Endodermal cell (in vitro differentiated cells): ENCODE measurements at places on chromosomes 1 and 21. TPM values are rescaled to one million over a fixed set of nuclear protein-coding genes. Genes with fewer than 3 reads are reported as not detected.
A peak's percentile ranks its signal among the peaks of the same experiment; 100 is the strongest.

GRCh38 chr1:41365772-41366454 lies 4.7 kb downstream of the FOXO6 start:
- peak; percentile 71 for DNase-seq

DNA sequence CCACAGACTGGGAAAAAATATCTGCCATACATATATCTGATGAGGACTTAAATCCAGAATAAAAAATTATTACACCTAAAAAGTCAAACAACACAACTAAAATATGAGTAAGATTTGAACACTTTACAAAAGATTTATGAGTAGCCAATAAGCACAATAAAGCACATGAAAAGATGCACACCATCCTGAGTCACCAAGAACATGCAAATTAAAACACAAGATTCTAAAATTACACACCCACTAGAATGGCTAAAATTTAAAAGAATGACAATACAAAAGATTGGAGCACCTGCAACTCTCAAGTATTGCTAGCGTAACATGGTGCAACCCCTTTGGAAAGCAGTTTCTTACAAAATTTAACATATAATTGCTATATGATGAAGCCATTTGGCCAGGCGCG lies 30.9 kb downstream of the DENND2C start:
- DNase-seq: no peak

DNA sequence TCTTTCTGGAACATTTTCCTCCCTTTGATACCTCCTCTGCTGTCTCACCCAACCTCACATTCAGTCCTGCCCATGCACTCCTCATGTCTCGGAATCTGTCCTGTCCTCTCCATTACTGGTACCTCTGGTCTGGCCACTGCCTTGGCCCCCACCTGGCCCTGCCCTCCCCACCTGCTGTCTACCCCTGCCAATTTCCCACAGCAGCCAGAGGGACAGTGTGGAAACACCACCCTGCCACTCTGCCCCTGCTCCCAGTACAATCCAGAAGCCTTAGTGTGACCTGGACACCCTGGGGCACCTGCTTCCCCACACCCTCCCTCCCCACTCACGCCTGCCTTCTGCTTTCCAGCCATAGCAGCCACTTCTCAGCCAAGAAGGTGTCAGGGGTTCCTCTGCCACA lies 534.4 kb downstream of the MATN1 start:
- DNase-seq: no peak

- no peak for DNase-seq
Observed at GRCh38 chr1:152880907-152881306, 2.8 kb downstream of the SMCP start.

The NCAM2 gene
- 0.36 to 1.2 TPM (median 0.69 TPM) in 3 replicates for total RNA-seq

The ATG4C gene
- total RNA-seq: 23.8 and 27.0 TPM in 2 replicates
